ENCODE measurements at places on chromosomes 3 and 15.

DNA sequence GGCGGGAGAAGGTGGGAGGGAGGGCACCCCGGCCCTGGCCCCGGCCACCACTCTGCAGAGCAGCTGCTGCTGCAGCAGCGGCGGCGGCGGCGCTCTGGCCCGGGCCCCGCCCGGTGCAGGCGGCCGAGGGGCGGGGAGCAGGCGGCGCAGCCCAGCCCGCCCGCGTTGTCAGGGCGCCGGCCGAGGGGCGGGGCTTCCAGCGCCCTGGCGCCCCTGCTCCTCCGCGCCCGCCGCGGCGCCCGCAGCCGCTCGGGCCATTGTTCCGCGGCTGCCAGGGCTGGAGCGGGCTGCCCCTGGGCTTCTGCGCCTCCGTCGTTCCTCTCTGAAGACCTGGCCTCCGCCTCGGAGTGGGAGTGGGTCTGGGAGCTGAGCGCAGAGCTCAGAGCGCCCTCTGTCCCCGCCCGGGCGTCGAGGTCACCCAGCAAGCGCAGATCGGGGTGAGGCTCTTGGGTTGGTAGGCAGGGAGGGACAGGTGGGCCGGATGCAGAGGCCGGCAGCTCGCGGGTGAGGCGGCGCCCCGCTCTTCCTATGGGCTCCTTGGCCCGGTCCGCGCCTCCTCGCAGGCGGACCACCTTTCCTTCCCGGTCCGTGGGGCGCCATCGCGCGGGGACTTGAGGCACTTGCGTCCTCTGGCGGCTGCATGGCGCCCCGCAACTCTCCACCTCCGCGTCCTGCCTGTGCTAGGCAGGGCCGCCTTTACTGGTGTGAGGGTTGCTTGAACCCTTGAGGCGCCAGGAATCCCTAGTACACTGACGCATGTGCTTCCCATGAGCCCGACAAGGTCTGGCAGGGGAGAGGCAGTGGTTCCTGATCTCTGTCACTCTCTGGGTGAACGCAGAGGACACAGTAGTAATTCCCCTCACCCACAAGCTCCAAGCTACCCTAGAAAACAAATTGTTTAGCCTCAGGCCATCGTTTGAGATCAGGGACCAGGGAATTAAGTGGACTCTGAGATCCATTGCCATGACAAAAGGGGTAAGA lies at the start of gene LPCAT4:
LPCAT4 (minus strand) TSS at position 96 of the 981 bp plus-strand sequence. CDS start 96 bp downstream, outside the sequence.
- DNase-seq = no peak

DNA sequence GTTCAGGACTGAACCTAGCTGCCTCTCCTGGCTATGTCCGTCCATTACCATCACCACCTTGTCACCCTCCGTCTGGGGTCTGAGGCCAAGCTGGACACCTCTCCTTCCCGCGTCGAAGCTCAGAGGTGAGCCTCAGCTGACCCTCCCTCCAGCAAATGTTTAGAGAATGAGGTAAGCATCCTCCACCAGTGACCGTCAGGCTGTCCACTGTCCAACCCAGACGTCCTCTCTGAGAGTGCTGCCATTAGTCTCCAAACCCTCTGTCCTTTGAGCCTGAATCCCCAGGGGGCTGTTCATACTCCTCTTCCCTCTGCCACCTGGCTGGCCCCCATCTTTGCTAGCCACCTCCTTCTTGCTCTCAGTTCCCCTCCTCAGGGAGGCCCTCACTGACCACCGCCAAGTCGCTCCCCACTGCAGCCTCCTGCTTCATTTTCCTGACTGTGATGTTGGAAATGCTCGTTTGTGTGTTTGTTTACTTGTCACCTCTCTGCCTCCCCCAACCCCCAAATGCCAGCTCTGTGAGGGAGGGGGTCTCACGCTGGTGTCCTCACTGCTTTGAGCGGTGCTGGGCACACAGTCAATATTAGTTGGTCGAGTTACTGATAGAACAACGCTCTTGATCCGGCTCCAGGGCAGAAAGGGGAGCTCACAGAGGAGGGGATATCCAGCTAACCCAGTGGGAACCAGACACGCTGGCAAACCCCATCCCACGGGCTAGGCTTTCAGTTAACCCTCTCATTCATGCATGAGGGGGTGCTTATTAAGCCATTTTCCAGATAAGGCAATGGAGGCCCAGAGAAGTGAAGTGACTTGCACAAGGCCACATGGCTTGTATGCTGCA lies 64.9 kb downstream of the IQSEC1 start:
- DNase-seq = no peak

DNA sequence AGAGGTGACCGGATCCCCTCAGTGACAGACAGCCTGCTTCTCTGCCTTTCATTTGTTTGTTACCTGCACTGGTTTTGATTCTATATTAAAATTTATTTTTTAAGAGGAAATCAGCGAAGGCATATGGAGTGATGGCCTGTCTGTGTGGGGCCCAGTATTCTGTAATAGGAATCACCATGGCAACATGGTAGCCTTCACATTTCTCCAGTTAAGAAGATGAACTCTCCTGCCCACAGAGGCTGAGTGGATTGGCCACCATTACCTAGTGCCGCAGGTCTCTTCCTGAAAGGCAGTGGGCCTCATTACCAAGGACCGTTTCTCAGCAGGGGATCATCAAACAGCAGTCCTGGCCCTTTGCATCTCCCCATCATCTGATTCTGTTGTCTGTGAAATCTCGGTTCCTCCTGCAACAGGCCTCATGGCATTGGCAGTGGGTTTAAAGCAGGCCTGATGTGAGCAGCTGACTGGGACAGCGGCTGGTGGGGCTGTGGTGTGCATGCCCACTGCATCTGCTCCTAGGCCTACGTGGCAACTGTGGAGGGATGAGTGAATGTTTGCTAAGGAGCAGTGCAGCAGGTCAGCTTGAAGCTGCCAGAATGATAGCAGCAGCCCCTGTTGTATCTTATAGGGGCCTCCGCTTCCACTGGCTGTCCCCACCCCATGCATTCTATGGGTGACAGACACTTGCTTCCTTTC lies 114.5 kb downstream of the CHCHD6 start:
- no peak for DNase-seq

GRCh38 chr3:20310629-20311028 lies 124.6 kb upstream of the SGO1 start:
- DNase-seq = no peak

GRCh38 chr3:56935811-56936210 lies 124.7 kb upstream of the SPATA12 start:
- DNase-seq = no peak

GRCh38 chr3:184077881-184078280 lies 19.0 kb upstream of the HTR3E start:
- no peak for DNase-seq

DNA sequence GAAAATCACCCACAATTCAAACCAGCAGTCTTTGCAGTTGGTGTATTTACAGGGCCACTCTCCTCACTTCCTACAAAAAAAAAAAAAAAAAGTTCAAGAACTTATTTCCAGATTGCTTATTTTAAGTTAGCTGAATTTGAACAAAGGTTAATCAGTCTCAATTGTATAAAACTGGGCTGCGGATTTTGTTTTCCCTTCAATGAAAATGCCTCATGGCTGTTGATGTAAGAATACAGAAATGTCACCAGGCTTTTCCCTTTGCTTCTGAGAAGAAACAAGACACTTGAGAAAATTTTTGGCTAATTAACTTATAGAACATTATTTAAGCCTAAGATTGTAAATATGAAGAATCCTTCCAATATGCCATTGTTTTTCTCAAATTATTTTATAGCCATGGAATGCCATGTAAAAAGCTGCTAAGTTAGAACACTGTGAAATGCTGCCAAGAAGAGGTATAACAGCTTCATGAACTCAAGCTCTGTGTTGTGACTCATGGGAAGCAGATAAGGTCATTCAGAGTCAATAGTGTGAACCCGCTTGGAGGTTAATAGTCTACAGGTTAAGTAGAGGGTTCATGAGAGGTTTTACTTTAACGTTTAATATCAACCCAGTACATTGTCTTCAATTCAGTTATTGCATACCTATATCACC lies 84.3 kb upstream of the ABI3BP start:
- no peak for DNase-seq

GRCh38 chr3:61964566-61964965 lies 403.2 kb downstream of the PTPRG start:
- no peak for DNase-seq

GRCh38 chr3:16599694-16600093 lies 5.5 kb downstream of the DAZL start:
- no peak for DNase-seq

DNA sequence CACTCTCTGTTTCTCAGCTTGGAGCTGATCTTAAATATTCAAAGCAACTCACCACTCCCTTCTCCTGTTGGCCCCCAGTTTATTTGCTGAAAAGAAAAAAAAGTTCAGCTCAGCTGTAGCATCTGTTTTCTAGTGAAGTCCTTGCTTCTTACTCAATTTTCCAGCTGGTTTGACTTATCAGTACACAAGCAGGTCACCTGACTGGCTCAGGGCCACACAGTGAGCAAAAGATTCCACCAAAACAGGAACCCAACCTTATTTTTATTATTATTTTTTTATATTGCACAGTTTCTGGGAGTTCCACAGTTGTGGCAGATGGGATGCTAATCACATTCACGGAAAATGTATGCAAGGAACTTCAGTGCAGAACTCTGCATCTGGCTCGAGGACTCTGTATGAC lies 390.7 kb upstream of the RGMA start:
- no peak for DNase-seq

DNA sequence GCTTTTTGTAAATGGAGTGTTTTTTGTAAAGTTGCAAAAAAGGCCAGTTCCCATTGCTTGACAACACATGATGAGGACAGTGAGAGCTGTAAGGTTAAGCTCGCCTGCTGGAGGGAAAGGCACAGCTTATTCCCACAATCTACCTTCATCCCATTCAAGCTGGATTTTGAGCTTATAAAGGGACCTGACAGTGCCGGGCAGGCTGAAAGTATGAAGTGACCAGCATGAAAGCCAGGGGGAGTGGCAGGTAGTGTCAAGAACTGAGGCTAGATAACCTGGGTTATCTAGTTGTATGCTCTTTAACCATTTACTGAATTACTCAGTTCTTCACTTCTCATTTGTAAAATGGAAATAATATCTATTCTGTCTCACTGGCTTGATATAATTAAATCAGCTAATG lies 52.3 kb upstream of the KPNA4 start:
- DNase-seq = no peak

- DNase-seq = no peak
Observed at GRCh38 chr3:70885636-70886035, 573.2 kb upstream of the MDFIC2 start.

DNA sequence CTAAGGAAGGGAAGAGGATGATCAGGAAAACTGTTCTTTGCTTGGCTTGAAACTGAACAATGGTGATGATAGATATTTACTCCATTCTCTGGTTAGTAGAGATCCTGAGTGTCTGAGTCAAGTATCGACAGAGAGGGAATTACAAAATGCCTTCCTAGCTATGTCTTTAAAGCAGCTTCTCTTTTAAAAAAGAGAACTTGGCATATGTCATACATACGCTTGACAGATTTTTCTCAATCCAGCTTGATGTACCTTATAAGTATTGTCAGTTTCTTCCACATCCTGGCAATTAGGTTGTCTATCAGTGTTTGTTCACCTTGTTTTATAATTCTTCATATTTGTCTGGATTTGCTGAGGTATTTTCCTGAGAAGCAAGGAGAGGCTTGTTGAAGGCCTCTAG lies 5.0 kb upstream of the EPHB1 start:
- no peak for DNase-seq

DNA sequence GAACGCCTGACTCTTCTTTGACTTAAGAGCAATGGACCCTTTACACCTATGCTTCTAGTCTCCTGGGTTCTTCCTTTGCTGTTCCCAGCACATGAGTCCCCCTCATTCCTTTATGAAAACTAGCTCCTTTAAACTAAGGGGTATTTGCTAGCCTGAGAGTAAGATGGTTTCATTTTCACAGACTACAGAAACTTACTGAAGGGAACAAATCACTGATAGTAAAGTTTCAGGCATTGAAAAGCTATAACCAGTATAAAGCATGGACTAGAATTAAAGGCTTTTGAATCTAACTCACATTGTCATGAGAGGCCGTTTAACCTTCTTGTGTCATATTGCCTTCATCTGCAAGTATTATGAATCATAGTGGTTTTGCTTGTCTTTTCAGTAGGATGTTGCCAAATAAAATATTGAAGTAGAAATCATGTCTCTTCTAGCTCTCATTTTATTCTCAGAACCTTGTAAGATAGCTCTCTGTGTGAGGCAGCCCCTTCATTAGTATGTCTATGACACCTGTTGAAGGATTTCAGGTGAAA lies 765.9 kb downstream of the NR2F2 start:
- DNase-seq = no peak

DNA sequence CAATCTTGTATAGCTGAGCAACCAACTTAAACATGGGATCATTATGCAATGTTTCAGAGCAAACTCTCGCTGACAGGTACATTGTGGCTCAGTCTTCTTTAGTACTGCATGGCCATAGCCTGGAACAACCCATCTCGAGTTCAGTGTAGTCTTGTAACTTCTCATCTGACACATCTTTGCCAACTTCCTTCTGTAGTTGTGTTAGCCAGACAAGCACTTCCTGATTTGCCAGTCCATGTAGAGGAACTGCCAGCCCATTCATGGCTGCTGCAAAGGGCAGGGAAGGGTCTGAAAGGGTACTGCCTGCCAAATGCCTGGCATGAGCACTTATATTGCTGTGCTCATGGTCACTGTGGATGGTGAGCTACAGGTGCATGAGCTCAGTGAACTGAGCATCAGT lies 49.2 kb upstream of the CCDC54 start:
- DNase-seq = no peak

GRCh38 chr15:36590838-36591237 lies 11.4 kb downstream of the CDIN1 start:
- DNase-seq = no peak

DNA sequence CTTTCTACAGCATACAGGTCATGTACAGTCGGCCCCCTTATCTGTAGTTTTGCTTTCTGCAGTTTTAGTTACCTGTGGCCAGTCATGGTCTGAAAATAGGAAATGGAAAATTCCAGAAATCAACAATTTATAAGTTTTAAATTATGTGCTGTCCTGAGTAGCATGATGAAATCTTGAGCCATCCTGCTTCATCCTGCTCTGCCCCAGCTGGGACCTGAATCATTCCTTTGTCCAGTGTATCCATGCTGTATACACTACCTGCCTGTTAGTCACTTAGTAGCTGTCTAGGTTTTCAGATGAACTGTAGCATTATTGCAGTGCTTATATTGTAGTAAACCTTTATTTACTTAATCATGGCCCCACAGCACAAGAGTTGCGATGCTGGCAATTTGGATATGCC lies 44.8 kb downstream of the AP4E1 start:
- DNase-seq = no peak

GRCh38 chr15:63067976-63068743 lies 25.6 kb downstream of the TPM1 start:
- DNase-seq = no peak

- DNase-seq = no peak
Observed at GRCh38 chr15:31256378-31257265, 70.0 kb upstream of the KLF13 start.

GRCh38 chr3:113844622-113845222 lies 6.1 kb downstream of the GRAMD1C start:
- peak; percentile 26 for DNase-seq

DNA sequence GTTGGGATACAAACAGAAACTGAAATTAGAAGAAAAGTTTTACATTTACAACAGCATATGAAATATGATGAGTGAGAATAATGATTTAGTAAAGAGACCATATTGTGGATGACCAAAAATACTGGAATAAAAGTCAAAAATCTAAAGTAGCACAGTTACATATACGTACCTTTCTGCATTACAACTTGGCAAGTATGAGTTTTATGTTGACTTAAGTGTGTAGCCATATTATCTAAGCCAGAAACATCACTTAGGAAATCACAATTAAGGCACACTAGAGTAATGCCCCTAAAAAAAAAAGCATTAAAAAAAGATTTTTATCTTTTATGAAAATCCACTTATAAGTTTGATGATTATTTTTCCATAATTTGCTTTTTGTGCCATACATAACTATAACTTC lies 79.1 kb downstream of the ZNF280D start:
- no peak for DNase-seq

All from SK-N-MC (cell line).